ENCODE measurements at places on chromosomes 3 and 15.

- peak; percentile 56 for DNase-seq
Observed at GRCh38 chr3:10223676-10224639, 24.3 kb upstream of the TATDN2 start.

DNA sequence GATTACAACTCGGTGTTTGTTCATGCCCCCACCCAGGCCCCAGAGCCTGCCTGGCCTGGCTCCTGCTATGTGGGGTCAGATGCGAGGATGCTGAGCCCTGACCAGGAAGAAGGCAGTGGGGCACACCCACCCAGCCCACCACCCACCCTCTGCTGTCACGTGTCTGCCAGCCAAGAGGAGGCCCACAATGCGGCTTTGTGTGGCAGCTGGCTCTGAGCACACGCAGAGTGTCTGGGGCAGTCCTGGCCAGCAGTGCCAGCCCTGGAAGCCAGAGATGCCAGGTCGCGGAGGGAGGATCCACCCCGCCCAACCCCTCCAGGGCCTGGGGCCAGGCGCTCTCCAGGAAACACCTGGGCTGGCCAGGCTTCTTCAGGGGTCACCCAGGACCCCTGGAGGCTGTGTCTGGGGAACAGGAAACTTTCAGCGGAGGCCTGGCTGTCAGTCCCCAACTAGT is 26.4 kb upstream of the KLF13 start:
- no peak for DNase-seq

- DNase-seq: no peak
Observed at GRCh38 chr3:66473692-66474091, 27.1 kb downstream of the LRIG1 start.

DNA sequence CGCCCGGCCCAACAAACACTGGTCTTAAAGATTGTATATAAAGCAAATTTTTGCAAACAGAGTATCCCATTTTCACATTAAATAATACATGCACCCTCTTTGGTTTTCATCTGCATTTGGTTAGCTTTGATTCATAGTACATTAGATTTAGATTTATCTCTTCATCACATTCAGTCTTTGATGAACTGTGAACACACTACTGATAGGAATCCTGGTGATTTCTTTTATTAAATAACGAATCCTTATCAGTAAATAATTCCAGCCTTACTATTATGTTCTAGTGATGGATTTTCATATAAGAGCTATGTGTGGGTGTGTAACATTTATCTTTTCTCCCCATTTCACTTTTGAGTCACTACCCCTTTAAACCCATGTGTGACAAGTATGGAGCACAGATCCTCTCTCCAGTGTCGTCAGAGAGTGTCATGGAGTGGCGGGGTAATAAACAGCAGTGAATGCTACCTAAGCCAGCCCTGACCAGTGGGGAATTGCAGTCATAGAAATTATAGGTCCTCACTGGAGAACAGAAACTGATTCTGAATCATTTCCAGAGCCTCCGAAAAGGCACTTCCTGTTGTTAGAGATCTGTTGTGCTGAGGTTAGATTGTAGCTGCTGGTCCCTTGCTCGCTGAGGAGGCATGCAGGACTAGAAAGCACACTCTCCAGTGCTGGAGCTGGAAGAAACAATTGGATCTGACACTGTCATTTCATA is 22.0 kb downstream of the SLC7A14 start:
- DNase-seq: no peak

DNA sequence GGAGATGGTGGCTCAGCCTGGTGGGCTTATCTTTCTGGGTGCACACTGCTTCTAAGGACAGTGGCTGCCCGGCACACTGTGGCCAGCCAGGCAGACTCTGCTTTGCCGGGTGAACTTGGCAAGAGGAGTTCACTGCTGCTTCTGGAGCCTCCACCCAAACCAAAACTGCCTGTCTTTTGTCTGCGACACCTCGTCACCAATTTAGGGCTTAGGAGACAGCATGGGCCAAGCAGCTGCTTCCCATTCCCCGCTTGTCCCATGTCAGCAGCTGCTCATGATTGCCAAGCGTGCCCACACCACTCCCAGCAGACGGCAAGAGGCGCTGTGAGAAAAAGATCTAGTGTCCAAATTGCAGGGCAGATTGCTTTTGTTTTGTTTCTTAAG is 57.3 kb downstream of the LSM3 start:
- DNase-seq: no peak

GRCh38 chr15:85515212-85515611 is 134.8 kb downstream of the AKAP13 start:
- DNase-seq: no peak

DNA sequence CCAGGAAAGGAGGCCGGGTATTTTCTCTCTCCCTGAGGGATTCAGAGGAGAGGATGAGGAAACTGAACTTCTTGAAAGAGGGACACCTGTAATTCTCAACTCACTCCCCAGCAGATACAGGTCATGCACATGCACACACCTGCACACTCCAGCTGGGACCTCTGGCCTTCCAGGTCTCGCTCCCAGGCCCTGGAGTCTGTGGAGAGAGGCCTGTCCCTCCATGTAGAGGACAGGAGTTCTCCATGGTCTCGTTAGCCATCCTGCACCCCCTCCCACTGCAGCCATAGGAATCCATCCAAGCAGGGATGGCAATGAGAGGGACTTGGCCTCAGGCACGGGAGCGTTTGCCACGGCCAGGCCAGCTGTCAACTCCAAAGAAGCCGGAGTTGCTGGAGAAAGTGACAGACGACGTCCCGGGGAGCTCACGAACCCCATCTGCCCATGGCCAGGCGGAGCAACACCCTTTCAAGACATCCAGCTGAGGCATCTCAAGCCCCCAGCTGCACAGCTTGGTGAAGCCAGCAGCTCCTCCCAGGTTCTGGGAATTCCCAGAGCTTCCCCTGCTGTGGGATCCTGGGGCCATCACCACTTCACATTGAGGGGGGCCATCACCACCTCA is 223.3 kb downstream of the UACA start:
- no peak for DNase-seq

DNA sequence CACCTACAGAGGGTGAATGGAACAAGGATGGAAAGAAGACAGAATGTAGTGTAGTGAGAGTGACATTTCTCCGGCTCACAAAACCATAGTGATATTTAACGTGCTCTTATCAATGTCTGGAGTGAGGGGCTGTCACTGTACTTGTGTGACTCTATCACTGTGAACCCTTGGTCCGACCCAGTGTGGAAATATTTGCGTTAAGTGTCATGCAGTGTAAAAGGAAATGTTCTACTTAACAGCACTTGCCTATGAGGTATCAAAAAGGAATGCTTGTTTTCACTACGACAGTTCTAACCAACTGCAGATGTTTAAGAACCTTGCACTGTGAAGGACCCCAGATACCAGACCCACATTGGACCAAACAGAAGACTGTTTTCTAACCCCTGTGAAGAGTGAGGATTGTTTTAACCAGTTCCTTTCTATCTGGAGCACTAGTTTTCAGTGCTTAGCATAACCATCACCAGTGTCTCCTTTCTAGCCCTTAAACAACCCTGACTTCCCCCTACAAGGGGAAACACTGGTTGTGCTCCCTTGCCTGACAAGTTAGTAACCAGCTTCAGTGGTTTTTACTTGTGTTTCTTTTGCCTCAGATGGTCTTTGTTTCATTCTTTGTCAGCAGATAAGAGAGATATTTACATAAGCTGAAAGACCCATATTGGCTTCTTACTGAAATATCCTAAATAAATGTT is 144.7 kb upstream of the ABHD17C start:
- DNase-seq: no peak

DNA sequence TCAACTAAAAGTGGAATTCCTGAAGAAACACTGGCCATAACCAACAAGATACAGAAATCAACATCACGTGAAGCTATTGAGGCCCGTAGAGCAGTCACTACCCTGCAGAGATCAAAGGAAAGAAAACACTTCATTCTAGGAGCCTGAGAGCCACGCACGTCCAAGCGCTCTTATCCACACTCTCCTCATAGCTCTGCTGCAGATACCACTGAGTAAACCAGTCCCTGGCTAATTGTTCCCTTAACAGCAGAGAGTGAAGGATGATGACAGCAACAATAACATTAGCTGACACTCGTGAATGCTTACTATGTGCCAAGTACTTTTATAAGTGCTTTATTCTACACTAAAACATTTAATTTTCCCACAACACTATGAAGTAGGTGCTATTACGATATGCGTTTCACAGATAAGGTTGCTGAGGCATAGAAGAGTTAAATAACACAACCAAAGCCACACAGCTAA is 271.0 kb upstream of the GADL1 start:
- no peak for DNase-seq

GRCh38 chr3:30269751-30270445 is 336.5 kb upstream of the TGFBR2 start:
- no peak for DNase-seq

DNA sequence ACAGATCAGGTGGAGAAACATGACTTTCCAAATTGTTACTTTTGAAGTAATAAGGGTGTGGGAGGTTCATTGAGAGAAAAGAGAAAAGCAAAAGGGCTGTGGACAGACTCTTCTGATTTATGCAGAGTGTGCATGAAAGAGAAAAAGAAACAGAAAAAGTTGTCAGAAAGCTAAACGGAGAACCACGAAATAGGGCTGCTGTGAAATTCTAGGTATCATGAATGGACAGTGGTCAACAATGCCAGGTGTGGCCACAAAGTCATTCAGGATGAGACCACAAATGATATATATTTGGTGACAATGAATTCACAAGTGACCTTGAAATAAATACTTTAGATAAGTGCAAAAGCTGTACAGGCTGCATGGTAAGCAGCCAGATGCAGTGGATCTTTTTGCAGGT is 170.1 kb downstream of the IL5RA start:
- DNase-seq: no peak

- DNase-seq: no peak
Observed at GRCh38 chr3:10434938-10435336, 70.4 kb downstream of the ATP2B2 start.

GRCh38 chr15:93451822-93452221 is 362.8 kb upstream of the RGMA start:
- no peak for DNase-seq

DNA sequence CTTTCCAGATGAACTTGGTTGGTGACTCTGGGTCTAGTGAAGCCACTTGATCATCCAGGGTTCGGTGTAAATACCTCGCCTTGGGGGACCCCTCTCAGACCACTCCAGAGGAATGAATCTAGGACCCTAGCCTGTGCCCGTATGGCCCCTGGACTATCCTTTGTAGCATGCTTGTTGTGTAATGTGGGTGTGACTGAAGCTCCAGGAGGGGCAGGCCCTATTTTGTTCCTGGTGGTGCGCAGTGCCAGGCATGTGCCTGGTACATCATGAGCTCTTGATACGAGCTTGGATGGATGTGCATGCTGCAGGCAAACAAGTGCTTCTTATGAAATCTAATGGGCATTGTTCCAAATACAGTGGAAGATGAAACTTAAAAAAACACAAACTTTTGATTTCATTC is 82.8 kb downstream of the EBLN2 start:
- no peak for DNase-seq

DNA sequence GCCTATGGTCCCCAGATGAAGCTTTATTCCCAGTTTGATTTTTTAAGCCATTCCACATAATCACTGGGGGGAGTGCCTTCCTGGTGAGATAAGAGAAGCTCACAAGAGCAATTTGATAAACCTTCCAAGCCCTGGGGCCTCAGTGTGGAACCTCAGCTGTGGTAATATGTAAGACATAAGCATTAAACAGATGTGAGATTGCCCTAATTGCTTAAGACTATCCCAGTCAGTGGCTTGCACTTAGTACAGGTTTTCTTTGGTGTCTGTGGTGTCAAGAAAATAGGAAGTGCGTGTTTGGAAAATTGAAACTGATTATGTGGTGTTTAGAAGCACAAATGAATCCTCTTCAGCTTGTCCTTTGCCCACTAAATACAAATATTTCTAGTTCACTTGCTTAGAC is 54.3 kb downstream of the LRRN1 start:
- no peak for DNase-seq

DNA sequence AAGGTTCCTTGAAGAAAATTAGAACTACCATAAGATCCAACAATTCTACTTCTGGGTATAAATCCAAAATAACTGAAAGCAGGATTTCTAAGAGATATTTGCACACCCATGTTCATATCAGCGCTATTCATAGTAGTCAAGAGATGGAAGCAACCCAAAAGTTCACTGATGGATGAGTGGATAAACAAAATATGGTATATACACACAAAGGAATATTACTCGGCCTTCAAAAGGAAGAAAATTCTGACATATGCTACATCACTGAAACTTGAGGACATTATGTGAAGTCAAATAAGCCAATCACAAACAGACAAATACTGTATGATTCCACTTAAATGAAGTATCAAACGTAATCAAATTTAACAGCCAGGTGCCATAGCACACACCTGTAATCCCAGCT is 13.1 kb downstream of the DET1 start:
- DNase-seq: no peak

- DNase-seq: no peak
Observed at GRCh38 chr15:42035435-42035761, 14.6 kb upstream of the PLA2G4E start.

All from T-helper 2 cell (primary cell).